ENCODE measurements at places on chromosomes 2 and 18.

DNA sequence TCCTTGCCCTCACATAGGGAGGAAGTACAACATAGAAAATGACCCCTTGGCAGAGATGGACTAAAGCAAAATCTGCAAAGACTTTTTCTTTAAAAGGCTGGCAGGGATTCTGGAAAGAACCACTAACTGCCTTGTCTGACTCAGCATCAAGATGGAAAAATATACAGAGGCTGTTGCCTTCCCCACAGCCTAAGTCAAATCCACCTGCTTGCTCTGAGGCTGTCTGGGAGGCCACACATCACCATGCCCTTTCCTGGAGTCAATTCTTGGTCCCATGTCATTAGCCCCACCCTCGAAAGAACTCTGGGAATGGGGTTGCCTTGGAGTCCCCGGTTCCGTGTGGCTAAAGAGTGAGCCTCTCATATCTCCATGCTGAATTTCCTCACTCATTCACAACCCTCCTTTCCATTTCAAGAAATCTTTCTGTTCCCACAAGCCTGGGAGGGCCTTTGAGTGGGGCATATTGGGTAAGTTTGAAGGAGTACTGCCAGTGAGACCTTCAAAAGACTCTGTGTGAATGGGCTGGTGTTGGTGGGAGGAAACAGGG, 39.4 kb downstream of the BMP10 start:
- DNase-seq, result no peak

GRCh38 chr2:101199251-101199791, 48.1 kb upstream of the TBC1D8 start:
- no peak for DNase-seq

DNA sequence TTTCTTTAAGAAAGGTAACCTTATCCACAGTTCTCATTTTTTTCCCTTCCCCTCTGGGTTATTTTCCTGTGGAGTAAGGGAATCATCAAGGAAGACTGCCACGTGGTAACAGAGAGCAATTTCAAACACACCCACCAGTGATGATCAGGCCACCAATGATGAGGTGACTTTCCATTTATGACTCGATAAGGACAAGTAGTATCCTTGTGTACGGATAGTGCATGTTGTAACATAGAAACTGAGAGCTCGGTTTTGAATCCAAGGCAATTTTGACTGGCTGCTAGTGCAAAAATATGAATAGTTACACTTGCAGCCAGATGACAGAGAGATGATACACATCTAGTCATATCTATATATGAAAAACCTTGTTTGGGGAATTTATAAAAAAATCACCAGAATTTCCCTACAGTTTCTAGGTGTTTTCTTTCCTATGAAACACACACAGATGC, 143.6 kb upstream of the TCF4 start:
- DNase-seq, result no peak

DNA sequence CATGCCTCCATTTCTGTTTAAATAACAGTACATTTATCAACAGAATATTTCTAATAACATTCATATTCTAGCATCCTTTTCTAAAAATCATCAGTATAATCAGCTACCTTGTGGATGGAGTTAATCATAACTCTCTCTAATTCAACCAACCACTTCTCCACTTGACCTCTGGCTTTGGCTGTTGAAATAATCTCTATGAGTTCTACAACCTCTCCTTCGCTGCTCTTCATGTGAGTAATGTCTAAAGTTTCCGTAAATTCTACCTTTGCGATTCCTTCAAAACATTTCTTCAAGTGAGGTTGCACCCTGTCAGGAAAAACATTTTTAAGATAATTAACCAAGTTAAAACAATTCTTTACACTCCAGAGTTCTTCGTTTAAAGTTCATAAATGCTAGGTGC, 134.2 kb downstream of the DNAH7 start:
- no peak for DNase-seq

GRCh38 chr18:32661486-32662299, 111.1 kb downstream of the KLHL14 start:
- no peak for DNase-seq

GRCh38 chr2:51368250-51368649, 336.3 kb upstream of the NRXN1 start:
- no peak for DNase-seq

- no peak for DNase-seq
Measured at GRCh38 chr2:152062125-152063091, 36.4 kb downstream of the CACNB4 start.

DNA sequence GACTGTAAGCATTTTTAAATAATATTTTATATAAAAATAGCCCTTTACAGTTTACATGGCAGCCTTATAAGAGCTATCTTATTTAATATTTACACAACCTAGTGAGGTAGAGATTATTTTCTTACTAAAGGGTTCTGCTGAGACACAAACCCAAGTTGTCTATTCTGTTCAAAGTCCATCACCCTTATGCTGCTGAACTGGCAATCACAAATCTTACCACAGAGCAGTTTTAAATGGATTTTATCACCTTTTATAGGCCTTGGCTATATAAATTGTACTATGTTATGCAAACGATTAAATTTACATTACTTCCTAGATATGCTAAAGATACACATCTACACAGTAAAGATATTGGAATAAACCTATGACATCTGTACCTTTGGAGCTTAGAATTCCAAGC, 40.7 kb downstream of the RBM45 start:
- no peak for DNase-seq

- DNase-seq, result no peak
Measured at GRCh38 chr2:12931186-12931844, 214.6 kb downstream of the TRIB2 start.

- DNase-seq, result no peak
Measured at GRCh38 chr2:46298522-46299353, 1.5 kb downstream of the EPAS1 start.

- no peak for DNase-seq
Measured at GRCh38 chr2:176085861-176086771, 2.4 kb upstream of the EVX2 start.

Measured in stimulated activated CD4-positive, alpha-beta T cell treated with anti-CD3 and anti-CD28 coated beads, Interleukin-1b, Interleukin-23, amount 100 ng/mL, for 1 hour (primary cell).